ENCODE measurements at places on chromosomes 12 and 14. TPM values are rescaled to one million over a fixed set of nuclear protein-coding genes. Genes with fewer than 3 reads are reported as not detected.

GRCh38 chr12:124617615-124618014, 50.2 kb upstream of the NCOR2 start:
- DNase-seq = no peak

DNA sequence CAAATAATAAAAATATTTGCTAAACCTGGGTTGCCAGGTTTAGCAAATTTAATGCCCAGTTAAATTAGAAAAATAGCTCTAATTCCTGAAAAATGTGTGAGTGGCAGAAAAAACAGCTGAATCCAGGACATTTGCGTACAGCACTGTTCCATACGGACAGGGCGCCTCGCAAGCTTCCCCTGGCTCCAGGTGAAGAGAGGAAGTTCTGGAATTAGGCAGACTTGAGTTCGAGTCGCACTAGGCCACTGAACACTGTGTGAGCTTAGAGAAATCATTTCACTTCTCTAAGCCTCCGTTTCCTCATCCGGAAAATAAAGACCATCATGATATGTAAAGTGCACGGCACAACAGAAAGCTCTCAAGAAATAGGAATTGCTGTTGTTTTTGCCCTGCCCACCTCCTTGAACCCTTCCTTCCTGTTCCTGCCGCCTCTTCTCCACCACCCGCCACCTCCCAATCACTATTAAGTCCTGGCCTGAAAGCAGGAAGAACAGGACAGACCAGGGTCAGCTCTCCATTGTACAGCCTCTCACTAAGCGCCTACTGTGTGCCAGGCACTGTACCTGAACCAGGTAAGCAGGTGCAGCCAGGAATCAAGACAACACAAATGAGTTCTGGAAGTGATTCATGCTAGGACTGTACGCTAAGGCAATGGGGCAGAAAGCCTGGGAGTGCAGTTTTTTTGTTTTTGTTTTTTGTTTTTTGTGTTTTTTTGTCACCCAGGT, 763 bp upstream of the PHETA1 start:
- DNase-seq = no peak

DNA sequence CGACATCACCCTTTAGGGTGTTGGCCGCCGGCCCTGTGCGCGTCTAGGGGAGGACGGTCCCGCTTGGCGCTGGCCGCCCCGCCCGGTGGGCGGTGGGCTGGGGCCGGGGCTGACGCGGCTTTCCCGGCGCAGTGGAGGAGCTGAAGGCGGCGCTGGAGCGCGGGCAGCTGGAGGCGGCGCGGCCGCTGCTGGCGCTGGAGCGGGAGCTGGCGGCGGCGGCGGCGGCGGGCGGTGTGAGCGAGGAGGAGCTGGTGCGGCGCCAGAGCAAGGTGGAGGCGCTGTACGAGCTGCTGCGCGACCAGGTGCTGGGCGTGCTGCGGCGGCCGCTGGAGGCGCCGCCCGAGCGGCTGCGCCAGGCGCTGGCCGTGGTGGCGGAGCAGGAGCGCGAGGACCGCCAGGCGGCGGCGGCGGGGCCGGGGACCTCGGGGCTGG, 3.6 kb downstream of the TNFAIP2 start:
- no peak for DNase-seq

WNT1 gene
- not detected for total RNA-seq

All from ureter (tissue), 1 donor.